Hepatocyte (in vitro differentiated cells): ENCODE measurements at places on chromosomes 13 and 19. TPM values are rescaled to one million over a fixed set of nuclear protein-coding genes. Genes with fewer than 3 reads are reported as not detected.
A peak's percentile ranks its signal among the peaks of the same experiment; 100 is the strongest.

Gene CACNG8
- total RNA-seq, result 0.13 TPM in 1 of 2 replicates, not detected in the other

Gene C2CD4C
- 1.9 and 3.4 TPM in 2 replicates for total RNA-seq

GRCh38 chr13:26813980-26814348 is 53.4 kb upstream of the GPR12 start:
- no peak for DNase-seq

- DNase-seq, result peak; percentile 65
Measured at GRCh38 chr19:53102756-53103233, 427 bp downstream of the ZNF160 start.

DNA sequence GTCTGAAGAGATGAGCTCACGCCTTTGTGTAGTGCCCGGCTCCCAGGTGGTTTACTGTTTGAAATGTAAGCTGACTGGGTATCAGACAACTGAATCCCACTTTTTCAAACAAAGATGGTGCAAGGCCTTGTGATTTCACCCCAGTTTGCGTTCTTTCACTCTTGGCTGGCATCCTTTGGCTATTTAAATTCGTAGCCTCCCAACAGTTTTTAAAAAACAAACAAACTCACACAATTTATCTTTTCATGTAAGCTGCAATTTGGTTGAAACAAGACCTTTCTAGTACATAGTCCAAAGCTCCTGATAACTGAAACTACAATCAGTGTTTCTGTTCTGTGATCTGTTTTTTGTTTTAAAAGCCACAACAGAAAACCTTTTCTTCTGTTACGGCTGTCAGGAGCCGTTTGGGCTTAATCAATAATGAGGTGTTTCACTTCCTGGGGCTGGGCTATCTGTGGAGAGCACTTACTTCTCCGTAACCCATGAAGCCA is 65.1 kb upstream of the NPAS1 start:
- no peak for DNase-seq

- DNase-seq, result peak; percentile 5
Measured at GRCh38 chr13:80037505-80037888, 303.4 kb downstream of the SPRY2 start.
